NCI-H2081 (cell line): ENCODE measurements at places on chromosomes 2 and 18.

- DNase-seq = no peak
Observed at GRCh38 chr2:104768694-104769093, 85.2 kb upstream of the POU3F3 start.

DNA sequence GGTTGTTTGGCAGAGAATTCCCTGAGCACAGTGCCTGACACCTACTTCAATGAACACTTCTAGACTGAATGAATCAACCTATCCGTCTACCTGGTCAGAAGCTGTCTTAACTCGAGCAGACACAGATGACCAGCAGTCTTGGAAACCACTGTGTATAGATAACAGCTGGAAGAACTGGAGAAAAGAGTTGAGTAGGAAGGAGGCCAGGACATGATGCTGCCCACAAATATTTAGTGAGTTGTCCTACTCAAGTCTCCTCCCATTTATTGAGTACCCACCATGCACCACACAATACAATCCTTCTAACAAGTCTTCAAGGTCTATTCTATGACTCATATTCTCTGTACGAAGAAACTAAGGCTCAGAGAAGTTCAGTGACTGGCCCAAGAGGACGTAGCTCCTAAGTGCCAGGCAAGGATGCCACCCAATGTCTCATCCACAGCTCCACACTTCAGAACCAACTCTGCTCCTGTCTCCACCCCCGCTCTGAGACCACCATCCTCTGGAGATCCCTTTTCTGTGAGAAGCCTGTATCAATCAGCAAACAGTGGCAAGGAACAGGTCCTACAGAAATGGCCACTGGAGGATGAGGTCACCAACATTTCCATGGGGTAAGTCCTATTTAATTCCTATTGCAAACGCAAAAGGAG is 62.2 kb downstream of the GALNT14 start:
- no peak for DNase-seq

DNA sequence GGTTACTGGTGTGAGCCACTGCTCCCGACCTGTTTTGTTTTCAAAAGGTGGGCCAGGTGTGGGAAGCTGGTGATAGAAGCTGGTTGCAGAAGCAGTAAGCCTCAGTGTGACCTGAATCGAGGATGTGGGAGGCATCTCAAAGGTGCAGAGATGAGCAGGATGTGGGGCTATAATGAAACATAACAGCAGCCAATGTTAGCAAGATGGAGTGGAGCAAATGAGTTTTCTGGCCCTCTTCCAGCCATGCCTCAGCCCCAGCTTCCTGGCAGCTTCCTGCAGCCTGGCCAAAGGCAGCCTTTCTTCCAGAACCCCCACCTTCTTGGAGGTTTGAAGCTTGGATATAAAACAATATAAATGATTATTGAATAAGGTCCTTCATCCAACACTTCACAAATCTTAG is 184.8 kb downstream of the NCK2 start:
- DNase-seq = no peak

- no peak for DNase-seq
Observed at GRCh38 chr2:152443771-152444170, 108.8 kb downstream of the FMNL2 start.

- DNase-seq = peak; percentile 52
Observed at GRCh38 chr2:112588611-112589045, 4.2 kb downstream of the CHCHD5 start.

DNA sequence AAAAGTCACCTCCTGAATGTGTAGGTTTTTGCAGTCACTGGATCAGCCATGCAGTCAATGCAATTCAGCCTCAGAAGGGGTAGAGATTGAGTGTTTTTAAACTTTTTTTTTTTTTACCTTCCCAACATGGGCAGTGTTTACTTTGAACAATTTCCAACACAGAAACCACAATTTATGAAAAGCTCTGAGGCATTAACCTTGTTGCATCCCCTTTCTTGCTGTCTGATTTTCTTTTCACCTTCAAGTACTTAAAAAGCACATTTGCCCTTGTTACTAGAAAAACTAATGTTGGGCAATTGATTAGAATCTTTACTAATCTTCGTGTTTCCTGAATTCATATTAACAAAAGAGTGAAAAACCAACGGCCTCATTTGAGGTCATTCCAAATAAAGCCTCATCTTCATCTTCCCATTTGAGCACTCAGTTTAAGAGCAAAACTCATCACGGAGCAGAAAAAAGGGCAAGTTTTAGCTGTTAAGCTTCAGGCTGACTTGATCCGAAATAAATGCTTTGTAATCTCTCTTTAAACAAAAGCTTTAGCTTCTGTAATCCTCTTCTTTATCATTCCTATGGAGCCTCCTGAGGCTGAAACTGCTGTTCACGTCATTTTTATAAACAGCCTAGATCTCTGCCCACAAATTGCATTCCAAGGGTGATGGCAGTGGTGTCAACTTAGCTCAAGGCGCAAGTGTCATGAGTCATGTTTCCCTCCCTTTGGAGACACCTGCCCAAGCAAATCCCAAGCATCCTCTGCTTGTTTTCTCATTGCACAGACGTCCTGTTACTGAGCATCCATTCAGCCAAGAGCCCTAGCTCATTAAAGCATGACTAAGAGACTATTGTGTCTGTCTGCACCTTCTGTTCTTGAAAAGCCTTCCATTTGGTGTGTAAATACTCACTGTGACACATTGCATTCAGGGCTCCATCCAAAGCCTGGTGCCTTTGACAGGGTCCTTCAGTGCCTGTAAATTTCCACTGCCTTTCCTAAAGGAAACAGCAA is 107.7 kb downstream of the HNMT start:
- peak; percentile 49 for DNase-seq

GRCh38 chr2:46690825-46691224 is 211.5 kb downstream of the TMEM247 start:
- no peak for DNase-seq

GRCh38 chr2:1613731-1614354 is 130.5 kb downstream of the PXDN start:
- DNase-seq = no peak

DNA sequence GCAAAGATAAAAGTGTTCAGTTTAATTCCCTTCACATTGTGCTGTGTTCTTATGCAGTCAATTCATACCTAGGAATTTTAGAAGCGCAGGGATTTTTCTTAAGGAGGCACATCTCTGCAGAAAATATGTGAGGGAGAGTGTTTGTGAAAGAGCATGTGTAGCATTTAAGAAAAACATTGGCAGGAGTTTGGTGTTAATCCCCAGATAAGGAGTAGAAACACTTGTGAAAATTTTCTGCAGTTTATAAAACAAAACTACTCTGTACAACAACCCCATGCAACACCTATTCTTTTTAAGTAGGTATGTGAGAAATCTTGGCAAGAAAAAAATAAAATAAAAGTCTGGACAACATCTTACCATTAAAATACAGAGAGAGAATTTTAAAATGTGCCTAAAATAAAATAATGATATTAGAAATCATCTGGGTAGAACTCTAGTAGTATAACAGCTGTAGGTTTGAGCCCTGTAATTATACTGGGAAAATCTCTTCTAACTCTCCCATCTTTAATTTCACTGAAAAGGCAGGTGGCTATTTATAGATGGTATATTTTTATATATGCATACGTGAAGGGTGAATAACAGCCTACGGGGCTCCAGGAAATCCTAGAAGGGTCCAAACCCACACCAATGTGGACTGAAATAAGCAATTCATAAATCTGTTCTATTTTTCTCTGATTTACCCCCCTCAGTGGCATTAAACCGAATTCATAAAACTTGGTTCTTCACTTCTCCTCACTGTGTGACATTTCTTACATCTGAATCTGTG is 6.6 kb downstream of the FZD7 start:
- DNase-seq = no peak

GRCh38 chr2:86243950-86244733 is 44.9 kb downstream of the MRPL35 start:
- DNase-seq = no peak

- no peak for DNase-seq
Observed at GRCh38 chr18:69469444-69469919, 68.8 kb downstream of the DOK6 start.

GRCh38 chr2:205030695-205031094 is 485.4 kb downstream of the PARD3B start:
- no peak for DNase-seq

- DNase-seq = no peak
Observed at GRCh38 chr2:117935456-117935855, 78.4 kb downstream of the CCDC93 start.

DNA sequence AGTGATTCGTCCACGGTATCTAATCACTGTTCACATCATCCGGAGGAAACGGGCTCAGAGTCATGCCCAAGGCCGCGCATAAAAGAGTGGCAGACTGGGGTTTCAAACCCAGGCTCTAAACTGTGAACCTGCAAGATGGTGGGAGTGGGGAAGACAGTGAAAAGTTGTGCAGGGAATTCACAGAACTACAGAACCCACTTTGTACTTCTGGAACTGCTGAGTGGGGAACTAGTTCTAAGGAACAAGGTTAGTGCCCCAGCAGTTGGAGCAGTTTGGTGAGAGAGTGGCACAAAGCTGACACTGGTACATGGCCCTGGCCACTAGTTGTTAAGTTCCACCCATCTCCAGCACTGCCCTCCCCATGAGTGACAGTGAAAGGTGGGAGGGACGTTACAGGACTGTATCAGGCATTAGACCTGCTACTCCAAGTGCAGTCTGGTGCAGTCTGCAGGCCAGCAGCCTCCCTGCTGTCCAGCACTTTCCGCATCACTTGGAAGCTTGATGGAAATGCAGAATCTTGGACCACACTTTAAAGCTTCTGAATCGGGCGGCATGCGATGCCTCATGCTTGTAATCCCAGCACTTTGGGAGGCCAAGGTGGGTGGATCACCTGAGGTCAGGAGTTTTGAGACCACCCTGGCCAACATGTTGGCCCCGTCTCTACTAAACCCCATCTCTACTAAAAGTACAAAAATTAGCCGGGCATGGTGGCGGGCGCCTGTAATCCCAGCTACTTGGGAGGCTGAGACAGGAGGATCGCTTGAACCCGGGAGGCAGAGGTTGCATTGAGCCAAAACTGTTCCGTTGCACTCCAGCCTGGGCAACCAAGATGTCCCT is 47.3 kb downstream of the C2orf42 start:
- peak; percentile 3 for DNase-seq

DNA sequence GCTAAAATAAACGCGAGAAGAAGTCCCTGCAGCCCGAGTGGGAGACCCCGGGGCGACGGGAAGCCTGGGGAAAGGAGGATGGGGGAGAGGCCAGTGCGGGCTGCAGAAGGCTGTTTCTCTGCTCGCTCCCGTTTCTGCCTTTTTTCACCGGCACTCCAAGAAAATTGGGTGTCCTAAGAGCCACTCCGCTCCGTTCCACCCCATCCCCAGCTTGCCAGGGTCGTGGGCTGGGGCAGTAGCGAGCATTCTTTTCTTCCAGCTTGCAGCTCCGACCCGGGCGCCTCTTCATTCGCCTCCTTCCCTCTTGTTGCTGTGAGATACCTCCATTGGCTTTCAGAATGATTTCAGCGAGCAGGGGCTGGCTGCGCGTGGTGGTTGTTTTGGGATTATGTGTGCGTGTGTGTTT is 1.1 kb downstream of the HOXD3 start:
- peak; percentile 77 for DNase-seq

DNA sequence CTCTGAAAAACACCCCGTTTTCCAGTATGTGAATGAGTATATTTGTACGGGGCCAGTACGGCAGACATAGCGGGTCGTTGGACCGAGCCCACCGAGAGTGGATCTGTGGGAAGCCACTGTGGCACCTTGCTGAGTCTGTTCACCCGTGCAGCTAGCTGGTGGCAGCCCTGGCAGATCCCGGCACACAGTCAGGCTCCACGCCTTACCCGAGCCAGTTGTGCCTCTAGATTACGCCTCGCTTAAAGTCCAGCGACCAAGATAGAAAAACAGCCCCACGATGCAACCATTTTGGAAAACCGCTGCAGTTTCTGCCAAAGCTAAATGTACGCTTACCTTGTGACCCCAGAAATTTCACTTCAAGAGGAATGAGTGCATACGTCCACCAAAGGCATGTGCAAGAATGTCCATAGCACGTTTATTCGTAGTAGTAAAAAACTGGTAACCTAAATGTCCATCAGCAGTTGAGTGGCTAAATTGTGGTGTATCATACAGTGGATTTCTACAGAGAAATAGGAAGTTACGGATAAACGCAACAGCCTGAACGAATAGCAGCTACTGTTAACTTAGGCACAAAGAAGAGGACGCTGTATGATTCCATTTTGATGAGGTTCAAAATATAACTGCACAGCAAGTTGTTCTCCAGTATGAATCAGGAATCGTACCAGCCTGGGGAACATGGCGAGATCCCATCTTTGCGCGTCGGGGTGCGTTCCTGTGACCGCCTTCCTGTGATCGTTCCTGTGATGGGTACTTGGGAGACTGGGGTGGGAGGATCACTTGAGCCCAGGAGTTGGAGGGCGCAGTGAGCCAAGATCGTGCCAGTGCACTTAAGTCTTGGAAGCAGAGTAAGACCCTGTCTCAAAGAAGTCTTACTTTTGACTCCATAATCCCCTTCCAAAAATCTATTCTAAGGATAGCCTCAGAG is 688 bp upstream of the WDR33 start:
- DNase-seq = no peak

DNA sequence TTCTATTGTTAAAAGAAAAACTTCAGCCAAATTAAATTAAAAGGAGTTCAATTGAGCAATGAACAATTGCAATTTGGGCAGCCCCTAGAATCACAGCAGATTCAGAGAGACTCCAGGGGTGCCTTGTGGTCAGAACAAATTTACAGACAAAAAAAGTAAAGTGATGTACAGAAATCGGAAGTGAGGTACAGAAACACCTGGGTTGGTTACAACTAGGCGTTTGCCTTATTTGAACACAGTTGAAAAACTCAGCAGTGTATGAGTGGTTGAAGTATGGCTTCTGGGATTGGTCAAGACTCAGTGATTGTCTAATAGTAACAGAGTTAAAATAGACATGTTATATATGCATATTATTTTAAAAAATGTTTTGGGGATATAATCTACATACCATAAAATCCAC is 98.5 kb upstream of the ZSWIM2 start:
- DNase-seq = no peak

DNA sequence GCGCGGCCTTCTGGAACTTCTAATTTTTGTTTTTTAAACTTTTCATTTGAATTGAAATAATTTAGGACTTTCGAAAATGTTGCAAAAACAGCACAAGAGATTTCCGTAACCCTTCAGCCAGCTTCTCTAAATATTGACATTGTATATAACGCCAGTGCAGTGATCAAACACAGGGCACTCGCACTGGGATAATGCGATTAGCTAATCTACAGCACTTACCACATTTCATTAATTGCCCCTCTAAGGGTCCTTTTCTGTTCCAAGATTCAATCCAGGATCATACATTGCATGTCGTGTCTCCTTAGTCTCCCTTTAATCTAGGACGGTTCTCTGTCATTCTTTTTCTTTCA is 343 bp upstream of the CD302 start:
- no peak for DNase-seq

GRCh38 chr2:239685965-239686364 is 285.1 kb upstream of the HDAC4 start:
- DNase-seq = no peak

DNA sequence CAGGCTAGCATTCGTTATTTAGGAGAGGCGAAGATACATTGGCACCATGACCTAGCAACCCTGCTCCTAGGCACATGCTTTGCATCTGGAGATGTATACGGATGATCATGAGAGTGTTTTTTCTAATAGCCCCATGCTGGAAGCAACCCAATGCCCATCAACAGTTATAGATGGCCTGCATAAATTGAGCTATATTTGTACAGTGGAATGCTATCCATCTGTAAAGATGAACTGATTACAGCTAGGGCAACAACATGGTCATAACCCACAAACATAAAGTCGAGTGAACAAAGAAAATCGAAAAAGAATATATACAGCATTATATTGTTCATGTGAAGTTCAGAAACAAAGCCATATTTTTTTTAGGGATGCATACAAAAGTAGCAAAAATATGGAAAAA is 20.6 kb upstream of the CHRNA1 start:
- DNase-seq = no peak
